ENCODE measurements at places on chromosomes 7 and 10.

- DNase-seq = no peak
Measured at GRCh38 chr7:155724327-155725005, 80.0 kb downstream of the RBM33 start.

DNA sequence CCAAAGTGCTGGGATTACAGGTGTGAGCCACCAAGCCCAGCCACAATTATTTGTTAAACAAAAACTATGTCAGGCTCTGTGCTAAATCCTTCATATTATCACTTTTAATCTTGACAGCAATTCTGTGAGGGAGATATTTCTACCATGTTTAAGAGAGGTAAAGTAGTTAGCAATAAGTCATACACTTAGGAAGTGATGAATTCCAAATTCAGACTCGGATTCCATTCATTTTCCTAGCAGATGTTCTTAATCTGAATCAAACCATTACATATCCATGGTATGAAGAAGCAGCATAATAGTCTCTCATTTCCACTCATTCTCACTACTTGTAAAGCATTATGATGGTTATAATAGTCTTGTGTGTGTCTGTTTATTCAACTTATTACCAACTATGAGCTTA lies 2.9 kb upstream of the CD36 start:
- DNase-seq = no peak

- no peak for DNase-seq
Measured at GRCh38 chr7:151432658-151433521, 7.1 kb downstream of the CRYGN start.

GRCh38 chr10:92923416-92923815 lies 75.1 kb downstream of the EXOC6 start:
- no peak for DNase-seq

DNA sequence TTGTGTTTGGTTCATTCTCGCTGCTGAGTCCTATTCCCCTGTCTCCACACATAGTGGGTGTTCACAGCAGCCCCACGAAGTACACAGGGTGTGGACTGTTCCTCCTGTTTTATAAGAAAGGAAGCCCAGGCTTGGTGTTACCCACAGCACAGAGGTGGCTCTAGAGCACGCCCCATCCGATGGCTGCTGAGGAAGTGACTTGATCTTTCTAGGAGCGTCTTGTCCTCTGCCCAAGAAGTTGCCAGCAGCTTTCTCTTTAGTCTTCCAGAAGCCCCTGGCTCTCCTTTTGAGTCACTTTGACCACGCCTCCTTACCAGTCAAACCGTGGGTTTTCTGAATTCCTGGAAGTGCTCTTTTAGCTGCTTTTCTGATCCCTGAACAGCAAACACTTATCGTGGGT lies 94.0 kb downstream of the GRK5 start:
- no peak for DNase-seq

Data from NCI-H2081 (cell line).